ENCODE measurements at places on chromosomes 16 and 17.

GRCh38 chr17:27496005-27496404, 39.8 kb downstream of the KSR1 start:
- no peaks in the 10 kb centered on the region for H3K36me3 ChIP-seq
- no peak for DNase-seq
- H3K27ac ChIP-seq, result peak overlapping the region; percentile 92
- H3K4me1 ChIP-seq, result peaks cover 60% of the 10 kb centered on the region
- peak overlapping the region; percentile 7 for H3K4me3 ChIP-seq
- no peaks in the 10 kb centered on the region for H3K27me3 ChIP-seq

GRCh38 chr17:44061446-44061845, 5.0 kb downstream of the LSM12 start:
- no peaks in the 10 kb centered on the region for H3K27me3 ChIP-seq
- no peak for DNase-seq
- H3K36me3 ChIP-seq, result no peaks in the 10 kb centered on the region
- H3K27ac ChIP-seq, result no peak overlapping the region
- peaks cover 7% of the 10 kb centered on the region for H3K4me1 ChIP-seq

DNA sequence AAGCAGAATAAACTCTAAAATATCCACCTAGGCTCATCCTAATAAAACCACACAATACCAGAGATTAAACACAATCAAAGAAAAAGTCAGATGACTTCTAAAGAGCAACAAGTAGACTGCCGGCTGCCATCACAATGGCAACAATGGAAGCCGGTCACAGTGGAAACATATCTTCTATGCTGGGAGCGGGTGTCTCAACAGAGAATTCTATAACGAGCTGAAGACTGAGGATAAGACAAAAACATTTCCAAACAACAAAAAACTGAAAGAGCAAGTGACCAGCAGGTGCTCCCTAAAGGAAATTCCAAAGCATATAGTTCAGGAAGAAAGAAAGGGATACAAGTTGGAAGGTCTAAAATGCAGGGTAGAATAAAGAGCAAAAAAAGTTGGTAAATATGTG, 8.9 kb downstream of the NSMCE1 start:
- no peak overlapping the region for H3K4me3 ChIP-seq
- no peaks in the 10 kb centered on the region for H3K36me3 ChIP-seq
- peaks cover 6% of the 10 kb centered on the region for H3K4me1 ChIP-seq
- DNase-seq, result no peak
- H3K27ac ChIP-seq, result no peak overlapping the region
- H3K27me3 ChIP-seq, result no peaks in the 10 kb centered on the region

DNA sequence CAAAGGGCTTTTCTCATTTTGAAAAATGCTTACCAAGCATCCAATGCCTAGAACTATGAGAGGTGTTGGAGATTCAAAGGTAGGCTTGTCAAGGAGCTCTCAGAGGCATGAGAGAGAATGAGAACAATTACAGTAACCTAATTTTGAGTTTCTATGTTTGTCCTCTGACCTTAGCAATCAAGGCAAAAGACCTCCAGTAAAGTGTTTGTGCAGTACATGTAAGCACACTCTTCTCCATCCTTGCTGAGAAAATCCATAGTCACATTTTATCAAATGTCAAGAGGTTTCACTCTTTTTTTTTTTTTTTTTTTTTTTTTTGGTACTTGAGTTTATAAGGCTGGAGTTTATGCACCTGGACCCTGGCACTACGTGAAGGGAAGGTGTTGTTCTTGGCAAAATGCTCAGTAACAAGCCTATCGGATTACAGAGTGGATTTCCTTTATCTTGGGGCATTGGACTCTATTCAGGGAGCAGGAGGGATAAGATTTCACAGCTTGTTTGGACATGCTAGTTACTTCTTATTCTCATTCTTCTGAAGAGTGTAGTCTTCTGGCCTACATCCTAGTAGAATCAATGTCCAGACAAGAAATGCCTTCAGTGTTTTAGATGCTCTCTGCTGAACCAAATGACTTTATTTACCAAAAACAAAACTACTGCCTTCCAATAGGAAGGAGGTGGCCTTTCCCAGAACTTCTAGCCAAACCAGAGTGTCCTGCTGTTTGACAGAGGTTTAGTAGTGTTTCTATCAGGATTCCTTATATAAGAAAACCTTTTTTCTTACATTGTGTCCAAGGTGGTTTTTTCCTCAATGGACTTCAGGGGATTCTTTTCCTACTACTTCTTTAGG, 21.9 kb downstream of the KCNJ2 start:
- H3K4me1 ChIP-seq, result no peaks in the 10 kb centered on the region
- peak; percentile 50 for DNase-seq
- H3K36me3 ChIP-seq, result no peaks in the 10 kb centered on the region
- H3K4me3 ChIP-seq, result no peak overlapping the region
- H3K27ac ChIP-seq, result no peak overlapping the region
- H3K27me3 ChIP-seq, result no peaks in the 10 kb centered on the region

- H3K27me3 ChIP-seq, result no peaks in the 10 kb centered on the region
- H3K4me1 ChIP-seq, result no peaks in the 10 kb centered on the region
- DNase-seq, result peak; percentile 91
- no peaks in the 10 kb centered on the region for H3K36me3 ChIP-seq
Observed at GRCh38 chr16:74740795-74741304, 33.8 kb downstream of the FA2H start.

DNA sequence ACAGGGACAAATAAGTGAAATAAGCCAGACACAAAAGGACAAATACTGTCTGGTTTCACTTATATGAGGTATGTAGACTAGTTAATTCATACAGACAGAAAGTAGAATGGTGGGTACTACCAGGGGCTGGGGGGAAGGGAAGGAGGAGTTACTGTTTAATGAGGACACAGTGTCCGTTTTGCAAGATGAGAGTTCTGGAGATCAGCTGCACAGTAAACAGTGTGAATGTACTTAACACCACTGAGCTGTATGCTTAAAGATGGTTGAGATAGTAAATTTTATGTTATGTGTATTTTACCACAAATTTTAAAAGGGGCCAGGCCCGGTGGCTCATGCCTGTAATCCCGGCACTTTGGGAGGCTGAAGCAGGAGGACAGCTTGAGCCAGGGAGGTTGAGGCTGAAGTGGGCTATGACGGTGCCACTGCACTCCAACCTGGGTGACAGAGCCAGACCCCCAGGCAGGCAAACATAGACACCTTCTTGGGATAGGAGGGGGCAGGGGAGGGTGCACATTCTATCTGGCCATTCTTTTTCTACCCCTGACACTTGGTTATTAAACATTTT, 23.5 kb downstream of the LRRC75A start:
- H3K27me3 ChIP-seq, result no peaks in the 10 kb centered on the region
- H3K36me3 ChIP-seq, result no peaks in the 10 kb centered on the region
- no peak overlapping the region for H3K4me3 ChIP-seq
- DNase-seq, result no peak
- no peaks in the 10 kb centered on the region for H3K4me1 ChIP-seq
- no peak overlapping the region for H3K27ac ChIP-seq

DNA sequence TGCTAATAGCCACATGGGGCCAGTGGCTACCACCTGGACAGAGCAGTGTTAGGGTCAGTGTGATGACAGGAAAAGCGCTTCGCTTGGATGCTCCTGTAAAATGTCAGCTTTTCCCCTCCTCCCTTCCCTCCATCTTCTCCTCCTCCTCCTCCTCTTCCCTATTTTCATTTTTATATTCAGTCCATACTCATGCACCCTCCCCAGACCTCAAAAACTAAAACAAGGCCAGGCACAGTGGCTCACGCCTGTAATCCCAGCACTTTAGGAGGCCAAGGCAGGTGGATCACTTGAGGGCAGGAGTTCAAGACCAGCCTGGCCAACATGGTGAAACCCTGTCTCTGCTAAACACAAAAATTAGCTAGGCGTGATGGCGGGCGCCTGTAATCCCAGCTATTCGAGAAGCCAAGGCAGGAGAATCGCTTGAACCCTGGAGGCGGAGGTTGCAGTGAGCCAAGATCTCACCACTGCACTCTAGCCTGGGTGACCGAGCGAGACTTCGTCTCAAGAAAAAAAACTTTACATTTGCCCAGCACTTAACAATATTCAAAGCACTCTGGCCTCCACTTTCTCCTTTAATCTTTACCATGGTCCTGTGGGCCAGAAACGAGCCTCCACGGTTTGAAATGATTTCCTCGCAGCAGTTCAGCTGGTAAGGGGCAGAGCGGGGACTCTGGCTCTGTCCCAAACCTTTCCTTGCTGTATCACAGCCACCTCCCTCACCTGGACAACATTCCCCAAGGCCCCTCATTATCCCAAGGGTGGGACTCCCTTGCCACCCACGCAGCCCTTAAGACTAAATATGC, 21.8 kb downstream of the ANKRD40 start:
- peaks cover 66% of the 10 kb centered on the region for H3K4me1 ChIP-seq
- no peaks in the 10 kb centered on the region for H3K27me3 ChIP-seq
- no peaks in the 10 kb centered on the region for H3K36me3 ChIP-seq
- no peak overlapping the region for H3K4me3 ChIP-seq
- H3K27ac ChIP-seq, result peak overlapping the region; percentile 90
- no peak for DNase-seq

DNA sequence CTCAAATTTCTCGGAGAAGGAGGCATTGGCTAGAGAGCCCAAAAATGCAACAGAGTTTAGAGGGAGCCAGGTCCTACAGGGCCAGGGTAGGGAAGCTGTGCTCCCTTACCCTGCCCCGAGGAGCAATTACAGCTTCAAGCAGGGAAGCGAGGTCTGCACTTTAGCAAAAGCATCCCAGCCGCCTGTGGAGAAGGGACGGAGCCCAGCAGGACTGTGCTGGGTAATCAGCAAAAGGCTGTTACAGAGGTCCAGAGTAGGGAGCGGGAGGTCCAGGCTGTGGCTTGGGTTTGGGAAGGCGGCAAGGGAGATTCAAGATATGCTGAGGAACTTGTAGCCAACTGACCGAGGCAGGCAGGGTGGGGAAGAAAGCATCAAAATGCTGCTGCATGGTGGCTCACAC, 162.6 kb downstream of the TMEM132E start:
- no peaks in the 10 kb centered on the region for H3K4me1 ChIP-seq
- no peak for DNase-seq
- H3K27me3 ChIP-seq, result no peaks in the 10 kb centered on the region
- H3K27ac ChIP-seq, result no peak overlapping the region
- H3K36me3 ChIP-seq, result no peaks in the 10 kb centered on the region
- no peak overlapping the region for H3K4me3 ChIP-seq

GRCh38 chr17:33803199-33803685, 451.8 kb upstream of the CCL2 start:
- H3K4me3 ChIP-seq, result no peak overlapping the region
- no peaks in the 10 kb centered on the region for H3K27me3 ChIP-seq
- H3K4me1 ChIP-seq, result no peaks in the 10 kb centered on the region
- H3K36me3 ChIP-seq, result no peaks in the 10 kb centered on the region
- no peak overlapping the region for H3K27ac ChIP-seq

- H3K27ac ChIP-seq, result no peak overlapping the region
- H3K4me3 ChIP-seq, result no peak overlapping the region
- H3K4me1 ChIP-seq, result no peaks in the 10 kb centered on the region
- no peaks in the 10 kb centered on the region for H3K36me3 ChIP-seq
- no peak for DNase-seq
Observed at GRCh38 chr16:19419698-19420075, 2.0 kb downstream of the TMC5 start.

DNA sequence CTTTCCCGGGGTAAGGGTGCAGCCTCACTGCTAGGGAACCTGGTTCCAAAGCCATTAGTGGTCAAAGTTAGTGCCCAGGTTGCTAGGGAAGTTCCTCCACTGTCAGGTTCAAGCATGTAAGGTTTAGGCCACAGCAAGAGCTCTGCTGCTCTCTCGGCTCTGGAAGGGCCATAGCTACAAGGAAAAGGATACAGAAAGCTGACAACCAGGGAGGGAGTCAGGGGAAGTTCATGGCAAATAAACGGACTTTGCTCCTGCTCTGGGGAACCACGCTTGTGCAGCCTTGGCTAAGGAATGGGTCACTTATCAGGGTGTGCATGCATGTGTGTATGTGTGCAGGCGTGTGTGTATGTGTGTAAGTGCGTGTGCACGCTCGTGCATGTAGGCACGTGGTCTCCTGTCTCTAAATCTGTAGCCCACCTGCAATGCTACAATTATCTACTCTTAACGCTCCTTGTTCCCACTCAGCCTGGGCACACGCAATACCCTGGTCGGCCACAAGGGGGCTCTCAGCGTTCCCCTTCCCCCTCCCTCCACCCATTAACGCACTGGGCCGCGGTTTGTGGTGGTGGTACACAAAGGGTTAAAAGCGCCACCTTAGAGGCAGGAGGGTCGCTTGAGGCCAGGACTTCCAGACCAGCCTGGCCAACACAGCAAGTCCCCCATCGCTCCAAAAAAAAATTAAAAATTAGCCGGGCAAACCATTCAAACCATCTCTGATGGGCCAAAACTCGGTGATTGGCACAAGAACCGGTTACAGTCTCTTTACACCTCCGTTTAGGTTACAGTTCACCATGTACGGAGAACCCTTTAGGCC, 48.4 kb upstream of the KDM8 start:
- no peaks in the 10 kb centered on the region for H3K4me1 ChIP-seq
- H3K27ac ChIP-seq, result no peak overlapping the region
- no peaks in the 10 kb centered on the region for H3K27me3 ChIP-seq
- DNase-seq, result peak; percentile 33
- no peak overlapping the region for H3K4me3 ChIP-seq

GRCh38 chr16:17177242-17177958, 293.4 kb downstream of the XYLT1 start:
- H3K27ac ChIP-seq, result no peak overlapping the region
- H3K4me3 ChIP-seq, result no peak overlapping the region
- H3K36me3 ChIP-seq, result no peaks in the 10 kb centered on the region
- H3K27me3 ChIP-seq, result no peaks in the 10 kb centered on the region
- no peak for DNase-seq

DNA sequence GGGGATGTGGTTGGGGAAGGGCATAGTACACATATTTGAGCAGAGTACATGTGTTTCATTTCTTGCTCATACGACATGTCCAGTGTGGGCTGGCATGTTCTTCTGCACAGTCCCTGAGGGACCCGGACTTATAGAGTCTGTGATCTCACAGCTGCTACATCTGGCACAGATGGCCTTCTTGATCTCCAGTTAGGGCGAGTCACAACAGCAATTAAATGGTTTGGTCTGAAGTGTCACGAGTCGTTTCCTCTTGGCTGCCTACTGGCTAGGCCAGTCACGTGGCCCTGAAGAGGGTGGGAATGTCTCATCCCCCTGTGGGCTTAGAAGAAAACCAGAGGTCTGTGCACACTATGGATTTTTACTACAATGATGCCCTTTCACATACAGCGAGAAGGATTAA, 443.6 kb downstream of the WWOX start:
- H3K27me3 ChIP-seq, result no peaks in the 10 kb centered on the region
- DNase-seq, result no peak
- H3K4me1 ChIP-seq, result no peaks in the 10 kb centered on the region
- no peak overlapping the region for H3K4me3 ChIP-seq
- H3K27ac ChIP-seq, result no peak overlapping the region

DNA sequence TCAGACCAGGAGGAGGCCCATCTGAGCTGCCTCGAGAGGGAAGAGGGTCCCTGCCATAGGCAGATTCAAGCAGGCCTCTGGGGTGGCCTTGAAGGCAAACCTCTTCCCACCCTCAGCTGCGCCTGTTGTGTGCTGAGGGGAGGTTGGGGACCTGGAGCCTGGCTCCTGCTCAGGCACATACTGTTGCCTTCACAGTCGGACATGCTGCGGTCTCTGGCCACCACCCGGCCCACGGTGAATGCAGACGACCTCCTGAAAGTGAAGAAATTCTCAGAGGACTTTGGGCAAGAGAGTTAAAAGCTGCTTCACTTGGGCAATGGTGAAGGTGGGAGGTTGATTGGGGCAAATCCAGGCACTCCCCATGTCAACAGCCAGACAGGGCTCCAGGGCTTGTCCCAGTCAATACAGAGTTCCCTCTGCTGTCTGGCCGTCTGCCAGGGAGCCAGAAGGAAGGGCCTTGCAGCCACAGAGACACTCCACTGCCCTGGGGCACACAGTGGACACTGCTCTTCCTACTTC, 6.3 kb downstream of the PDF start:
- H3K4me1 ChIP-seq, result peaks cover 32% of the 10 kb centered on the region
- no peak overlapping the region for H3K27ac ChIP-seq
- H3K27me3 ChIP-seq, result no peaks in the 10 kb centered on the region
- peak; percentile 60 for DNase-seq
- H3K4me3 ChIP-seq, result no peak overlapping the region
